ENCODE measurements at places on chromosomes 5 and 9.

- peak; percentile 32 for DNase-seq
Observed at GRCh38 chr9:1869843-1870242, 145.3 kb upstream of the SMARCA2 start.

- no peak for DNase-seq
Observed at GRCh38 chr9:79562749-79563386, 8.9 kb upstream of the TLE4 start.

- no peak for DNase-seq
Observed at GRCh38 chr5:57598097-57598496, 115.5 kb upstream of the ACTBL2 start.

DNA sequence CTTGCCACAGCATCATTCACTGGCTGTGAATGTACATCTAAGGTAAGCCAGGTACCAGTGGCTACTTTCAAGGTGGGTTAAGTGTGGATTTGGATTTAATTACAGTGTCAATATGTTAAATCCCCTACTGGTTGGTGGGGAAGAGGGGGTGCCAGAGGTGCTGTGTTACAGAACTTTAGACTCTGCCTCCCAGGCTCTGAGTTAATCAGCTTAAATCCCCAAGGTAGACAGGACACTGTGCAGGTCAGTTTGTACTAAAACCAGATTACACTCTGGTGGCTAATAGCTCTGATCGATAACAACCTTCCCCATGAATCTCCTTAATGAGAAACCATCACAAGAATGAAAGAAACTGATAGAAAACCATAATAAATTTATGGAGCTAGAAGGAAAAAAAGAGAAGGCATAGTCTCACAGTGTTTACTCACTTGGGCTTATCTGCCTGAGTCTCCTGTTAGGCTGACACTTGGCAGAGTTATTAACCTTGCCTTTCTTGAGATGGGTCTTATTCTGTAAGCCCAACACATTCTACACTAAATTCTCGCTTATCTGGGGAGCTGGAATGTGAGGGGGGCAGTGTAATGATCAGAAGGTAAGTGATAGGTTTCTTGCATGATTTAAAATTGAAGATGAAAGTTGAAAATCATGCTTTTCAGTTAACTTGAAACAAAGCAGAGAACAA, 106.8 kb downstream of the LMNB1 start:
- DNase-seq = no peak

GRCh38 chr9:69191231-69191630, 17.2 kb downstream of the TJP2 start:
- no peak for DNase-seq

DNA sequence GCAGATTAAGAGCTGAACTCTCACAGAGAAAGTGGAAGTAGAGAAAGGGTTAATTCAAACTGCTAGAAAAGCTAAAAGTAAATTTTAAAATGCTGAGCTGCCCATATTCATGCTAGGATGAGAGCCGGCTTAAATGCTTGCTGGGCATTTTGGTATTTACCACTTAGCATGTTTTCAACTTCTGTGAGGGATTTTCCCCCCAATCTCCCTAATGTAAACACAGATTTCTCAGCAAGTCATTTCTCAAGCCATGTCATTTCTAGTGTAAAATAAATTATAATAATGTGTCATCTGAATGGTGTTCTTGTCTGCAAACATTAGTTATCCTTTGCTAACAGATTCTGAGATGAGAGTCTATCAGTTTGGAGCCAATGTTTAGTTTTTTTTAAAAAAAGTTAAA, 22.3 kb downstream of the RPS23 start:
- no peak for DNase-seq

DNA sequence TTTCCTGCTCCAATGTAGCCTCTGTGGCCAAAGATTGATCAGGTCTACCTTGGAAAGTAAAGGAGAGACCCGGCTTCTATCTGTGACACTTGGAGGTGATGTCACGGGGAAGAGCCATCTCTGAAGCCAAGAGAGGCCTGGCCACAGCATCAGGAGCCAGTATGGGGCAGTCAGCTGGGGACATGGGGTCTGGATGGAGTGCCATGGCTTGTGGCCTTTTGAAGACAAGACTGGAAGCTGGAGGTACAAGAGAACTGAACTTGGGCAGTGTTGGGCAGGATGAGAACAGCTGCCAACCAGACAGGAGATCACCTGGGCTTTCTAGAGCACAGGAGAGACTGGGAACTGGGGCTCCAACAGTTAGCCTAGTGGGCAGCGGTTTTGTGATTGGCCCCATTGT, 190.7 kb downstream of the TENT4A start:
- no peak for DNase-seq

GRCh38 chr9:35993976-35994720, 36.2 kb upstream of the OR2S2 start:
- no peak for DNase-seq

GRCh38 chr9:128906741-128907140, 14.0 kb upstream of the PHYHD1 start:
- DNase-seq = no peak

- no peak for DNase-seq
Observed at GRCh38 chr5:75072061-75072460, 19.7 kb upstream of the GCNT4 start.

DNA sequence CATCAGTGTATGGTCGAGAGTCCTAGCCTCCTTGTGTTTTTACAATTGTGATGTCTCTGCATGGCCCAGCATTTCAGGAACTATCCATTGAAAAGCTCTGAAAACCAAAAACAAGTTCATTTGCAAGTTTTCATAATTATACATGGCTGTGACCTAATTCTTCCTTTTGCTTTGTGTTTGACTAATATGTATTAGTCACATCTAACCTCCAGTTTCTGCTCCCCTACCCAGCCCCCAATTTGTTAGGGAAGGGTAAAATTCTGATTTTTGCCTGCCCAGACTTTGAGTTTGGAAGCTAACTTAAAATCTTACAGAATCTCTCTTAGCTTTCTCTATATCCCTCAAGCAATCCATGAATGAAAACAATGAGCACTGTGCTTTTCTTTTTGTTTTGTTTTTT, 128.2 kb upstream of the SEMA6A start:
- DNase-seq = no peak

DNA sequence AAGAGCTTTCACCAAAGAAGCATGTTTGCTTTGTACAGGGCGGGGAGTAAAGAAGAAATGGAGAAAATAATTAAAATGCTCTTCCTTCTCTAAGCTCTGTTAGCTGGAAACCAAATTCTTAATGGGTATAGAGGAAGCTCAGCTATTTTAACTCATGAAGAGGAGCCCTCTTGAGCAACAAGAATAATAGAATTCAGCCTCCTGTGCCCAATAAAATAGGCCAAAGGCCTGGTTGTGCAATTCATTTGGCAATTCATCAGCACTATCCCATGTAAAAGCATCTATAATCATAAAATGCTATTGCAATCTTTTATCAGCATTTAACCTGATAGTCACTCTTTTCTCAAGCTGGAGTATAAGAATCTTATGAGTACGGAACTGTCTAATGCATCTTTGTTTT, 133.6 kb upstream of the CDH6 start:
- DNase-seq = no peak

DNA sequence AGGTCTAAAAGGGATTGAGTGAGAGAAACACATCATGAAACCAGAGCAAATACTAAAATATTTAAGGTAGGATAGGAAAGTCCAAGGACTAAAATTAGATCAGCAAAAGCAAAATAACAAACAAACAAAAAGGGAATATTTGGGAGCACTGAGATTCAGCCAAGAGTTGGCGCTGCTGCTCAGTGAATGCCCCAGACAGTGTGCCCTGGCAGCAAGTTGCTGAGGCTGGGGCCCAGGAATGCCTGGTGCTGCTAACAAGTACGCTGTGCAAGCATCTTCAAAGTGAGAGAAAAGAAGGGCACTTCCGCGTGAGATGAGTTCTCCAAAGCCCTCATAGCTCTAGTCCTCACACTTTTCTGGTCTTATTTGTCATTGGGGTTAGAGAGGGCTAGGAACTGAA, 603.3 kb downstream of the EFNA5 start:
- DNase-seq = no peak

DNA sequence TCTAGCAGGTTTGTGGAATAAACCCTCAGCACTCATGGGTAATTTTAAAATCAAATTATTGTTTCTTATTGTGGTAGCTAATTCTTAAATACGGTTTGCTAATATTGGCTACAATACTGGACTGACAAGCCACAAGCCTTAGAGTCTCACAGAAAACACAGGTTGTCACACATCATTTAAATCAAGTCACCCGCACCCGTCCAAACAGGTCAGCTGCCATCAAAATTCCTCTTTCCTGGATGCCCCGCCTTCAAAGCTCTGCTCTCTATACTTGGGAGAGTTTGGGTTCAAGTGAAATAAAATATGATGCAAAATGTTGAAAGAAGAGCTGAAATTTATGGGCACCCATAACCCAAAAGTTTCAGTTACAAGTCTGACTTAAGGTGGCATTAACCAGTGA, 12.3 kb upstream of the SUSD1 start:
- DNase-seq = no peak

- DNase-seq = no peak
Observed at GRCh38 chr5:82513738-82514137, 235.6 kb upstream of the RPS23 start.

DNA sequence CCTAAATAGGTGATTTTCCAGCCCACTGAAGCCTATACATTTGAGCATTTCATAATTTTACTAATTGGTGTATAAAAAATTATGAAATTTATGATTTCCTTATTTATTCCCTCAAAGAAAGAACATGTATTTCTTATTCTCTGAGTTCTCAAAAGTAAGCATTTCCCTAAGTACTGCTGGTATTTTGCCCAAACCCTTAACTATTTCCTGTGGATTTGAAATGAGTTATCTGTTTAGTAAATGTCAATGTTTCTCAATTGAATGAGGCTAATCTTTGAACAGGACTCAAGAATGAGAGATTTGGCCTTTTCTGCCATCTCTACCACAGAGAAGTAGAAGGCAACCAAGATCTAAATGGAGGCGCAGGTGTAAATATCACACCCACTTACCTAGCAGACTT, 751.7 kb downstream of the TLE1 start:
- no peak for DNase-seq

GRCh38 chr9:81636255-81636599, 53.1 kb downstream of the TLE1 start:
- DNase-seq = no peak

DNA sequence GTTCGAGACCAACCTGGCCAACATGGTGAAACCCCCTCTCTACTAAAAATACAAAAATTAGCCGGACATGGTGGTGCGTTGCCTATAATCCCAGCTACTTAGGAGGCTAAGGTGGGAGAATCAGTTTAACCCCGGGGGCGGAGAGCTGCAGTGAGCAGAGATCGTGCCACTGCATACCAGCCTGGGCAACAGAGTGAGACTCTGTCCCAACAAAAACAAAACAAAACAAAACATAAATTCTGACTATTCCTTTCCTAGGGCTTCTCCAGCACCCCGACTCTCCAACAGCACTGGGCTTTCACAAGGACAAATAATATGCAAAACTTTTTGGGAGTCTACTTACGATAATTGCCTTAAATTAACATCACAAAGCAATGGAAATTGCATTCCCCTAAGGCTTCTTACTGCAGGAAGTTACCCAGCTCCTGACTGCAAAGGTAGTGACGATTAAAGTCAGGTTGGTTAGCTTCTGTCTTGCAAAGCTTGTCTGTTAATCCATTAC, 15.9 kb upstream of the CDKN2AIPNL start:
- DNase-seq = no peak

DNA sequence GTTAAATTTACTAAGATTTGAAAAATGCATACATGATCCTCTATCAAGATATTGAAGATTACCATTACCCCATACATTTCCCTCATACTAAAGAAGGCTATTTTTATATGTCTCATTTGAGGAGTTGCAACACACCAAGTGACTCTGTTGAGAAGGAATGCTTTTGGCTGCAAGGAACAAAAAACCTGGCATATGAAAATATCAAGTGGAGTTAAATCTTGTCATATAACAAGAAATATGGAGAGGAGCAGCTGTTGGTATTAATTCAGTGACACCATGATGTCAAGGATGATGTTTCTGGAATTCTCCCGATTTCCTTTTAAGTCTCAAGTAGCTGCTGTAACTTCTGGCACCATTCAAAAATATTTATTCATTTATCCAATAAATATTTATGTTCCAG, 193.8 kb downstream of the CSNK1G3 start:
- DNase-seq = no peak

Data from stimulated activated CD4-positive, alpha-beta T cell treated with anti-CD3 and anti-CD28 coated beads, TNF-alpha, amount 100 ng/mL, for 48 hours (primary cell).